NCI-H1436 (cell line): ENCODE measurements at places on chromosomes 5 and 9.

GRCh38 chr5:157354800-157355199 is 88.9 kb downstream of the CYFIP2 start:
- no peak for DNase-seq

GRCh38 chr9:109098171-109098959 is 21.4 kb downstream of the TMEM245 start:
- DNase-seq: no peak

DNA sequence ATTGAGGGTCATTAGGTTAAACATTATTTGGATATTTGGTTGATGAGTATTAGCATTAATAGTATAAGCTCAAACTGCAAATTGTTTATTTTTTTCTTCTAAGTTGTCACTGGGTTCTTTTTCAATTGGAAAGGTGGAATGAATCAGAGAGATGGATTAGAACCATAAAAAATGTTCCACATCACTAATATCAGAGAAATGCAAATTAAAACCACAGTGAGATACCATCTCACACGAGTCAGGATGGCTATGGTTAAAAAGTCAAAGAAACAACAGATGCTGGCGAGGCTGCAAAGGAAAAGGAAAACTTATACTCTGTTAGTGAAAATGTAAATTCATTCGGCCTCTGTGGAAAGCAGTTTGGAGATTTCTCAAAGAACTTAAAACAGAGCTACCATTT is 122.8 kb downstream of the CCDC192 start:
- DNase-seq: no peak

GRCh38 chr5:67725604-67726003 is 490.0 kb upstream of the PIK3R1 start:
- DNase-seq: no peak

- no peak for DNase-seq
Measured at GRCh38 chr5:143311428-143311827, 92.1 kb downstream of the NR3C1 start.

GRCh38 chr5:71887680-71888079 is 168.6 kb downstream of the CARTPT start:
- DNase-seq: peak; percentile 39

GRCh38 chr5:161600156-161600555 is 53.6 kb upstream of the GABRB2 start:
- DNase-seq: no peak

GRCh38 chr5:56833325-56833724 is 18.0 kb downstream of the MAP3K1 start:
- DNase-seq: no peak

GRCh38 chr5:6806668-6807067 is 93.4 kb downstream of the TENT4A start:
- DNase-seq: no peak

GRCh38 chr5:154394307-154394706 is 51.5 kb upstream of the SAP30L start:
- no peak for DNase-seq

- no peak for DNase-seq
Measured at GRCh38 chr9:96605328-96605727, 14.3 kb downstream of the CDC14B start.

- DNase-seq: no peak
Measured at GRCh38 chr5:122805481-122805880, 30.6 kb downstream of the SNX2 start.

DNA sequence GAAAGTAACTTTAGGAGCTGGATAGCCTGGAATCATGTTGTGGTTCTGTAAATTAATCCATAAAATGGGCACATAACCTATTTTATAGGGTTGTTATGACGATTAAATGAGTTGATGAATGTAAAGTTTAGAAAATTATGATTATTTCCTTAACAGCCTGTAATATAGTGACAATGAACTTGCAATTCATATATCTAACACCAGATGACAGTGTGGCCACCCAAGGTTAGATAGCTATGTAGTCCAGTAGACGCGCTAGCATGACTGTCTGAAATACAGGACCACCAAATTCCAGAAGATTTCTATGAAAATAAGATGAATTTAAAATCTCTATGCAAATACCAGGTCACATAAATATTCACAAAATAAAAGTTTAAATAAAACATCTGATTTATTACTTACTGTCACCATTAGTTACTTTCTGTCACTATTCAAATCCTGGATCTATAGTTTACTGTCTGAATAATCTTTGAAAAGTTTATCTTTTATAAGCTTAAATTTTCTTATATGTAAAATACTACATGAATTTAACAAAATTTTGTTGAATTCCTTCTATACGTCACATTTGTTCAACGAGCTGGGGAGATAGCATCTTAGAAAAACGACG is 26.1 kb upstream of the MACIR start:
- no peak for DNase-seq

DNA sequence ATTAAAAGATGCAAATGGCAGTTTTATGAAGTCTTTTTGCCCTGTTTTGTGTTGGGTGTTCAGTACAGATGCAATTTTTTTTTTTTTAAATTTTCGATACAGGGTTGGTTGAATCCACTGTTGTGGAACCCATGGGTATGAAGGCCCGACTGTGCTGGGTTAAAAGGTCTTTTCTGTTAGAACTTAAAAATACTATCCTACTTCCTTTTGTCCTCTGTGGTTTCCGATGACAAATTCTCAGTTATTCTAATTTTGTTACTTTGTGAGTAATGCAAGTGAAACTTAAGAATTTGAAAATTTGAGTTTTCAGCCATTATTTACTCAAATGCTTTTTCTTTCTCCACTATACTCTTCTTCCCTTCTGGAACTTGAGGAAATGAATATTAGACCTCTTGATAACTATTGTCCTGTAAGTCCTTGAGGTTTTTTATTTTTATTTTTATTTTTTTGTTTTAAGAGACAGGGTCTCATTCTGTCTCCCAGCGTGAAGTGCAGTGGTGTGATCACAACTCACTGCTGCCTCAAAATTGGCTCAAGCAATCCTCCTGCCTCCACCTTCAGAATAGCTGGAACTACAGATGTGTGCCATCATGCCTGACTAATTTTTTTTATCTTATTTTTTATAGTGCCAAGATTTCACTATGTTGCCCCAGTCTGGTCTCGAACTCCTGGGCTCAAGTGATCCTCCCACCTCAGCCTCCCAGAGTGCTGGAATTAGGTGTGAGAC is 67.5 kb downstream of the ZCCHC7 start:
- no peak for DNase-seq

DNA sequence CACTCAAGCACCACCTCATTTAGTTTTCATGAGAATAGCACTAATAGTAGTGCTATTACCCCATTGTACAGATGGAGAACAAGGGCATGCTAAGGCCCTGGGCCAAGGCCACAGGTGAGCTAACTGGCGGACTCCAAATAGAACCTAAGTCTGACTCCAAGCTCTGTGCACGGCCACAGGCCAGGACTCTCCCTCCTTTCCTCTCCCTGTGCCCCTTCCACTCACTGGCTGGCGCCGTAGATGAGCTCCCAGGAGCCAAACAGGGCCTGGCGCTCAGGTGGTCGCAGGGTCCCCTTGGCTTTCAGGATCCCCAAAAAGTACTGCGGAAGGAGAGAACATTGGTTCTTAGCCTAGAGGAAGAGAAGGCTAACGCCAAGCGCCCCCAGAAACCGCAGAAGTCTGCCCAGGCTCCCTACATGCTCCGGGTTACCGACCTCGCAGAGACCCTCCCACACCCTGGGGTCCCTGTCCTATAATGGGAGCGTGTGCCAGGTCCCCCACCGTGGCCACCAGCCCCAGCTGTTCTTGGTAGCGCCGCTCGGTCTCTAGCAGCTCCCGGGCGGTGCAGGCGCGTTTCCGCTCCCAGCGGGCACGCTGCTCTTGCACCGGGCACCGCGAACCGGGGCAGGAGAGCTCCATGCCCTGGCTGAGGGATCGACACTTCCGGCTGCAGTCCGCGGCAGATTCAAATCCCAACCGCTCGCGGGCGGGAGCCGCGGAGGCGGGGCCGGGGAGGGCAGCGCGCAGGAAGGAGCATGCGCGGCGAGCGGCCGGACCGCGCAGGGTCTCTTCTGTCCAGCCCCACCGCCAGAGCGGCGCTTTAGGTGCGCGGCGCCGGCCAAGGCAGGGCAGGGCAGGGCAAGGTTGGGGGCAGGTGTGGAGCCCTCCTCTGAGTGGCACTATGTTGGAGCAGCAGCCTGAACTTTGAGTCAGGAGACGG is at the start of gene ARHGEF39:
TSS of gene ARHGEF39 (minus strand) at position 665 of the 940 bp plus-strand sequence. CDS start at position 639, 26 bp downstream.
- peak; percentile 76 for DNase-seq

DNA sequence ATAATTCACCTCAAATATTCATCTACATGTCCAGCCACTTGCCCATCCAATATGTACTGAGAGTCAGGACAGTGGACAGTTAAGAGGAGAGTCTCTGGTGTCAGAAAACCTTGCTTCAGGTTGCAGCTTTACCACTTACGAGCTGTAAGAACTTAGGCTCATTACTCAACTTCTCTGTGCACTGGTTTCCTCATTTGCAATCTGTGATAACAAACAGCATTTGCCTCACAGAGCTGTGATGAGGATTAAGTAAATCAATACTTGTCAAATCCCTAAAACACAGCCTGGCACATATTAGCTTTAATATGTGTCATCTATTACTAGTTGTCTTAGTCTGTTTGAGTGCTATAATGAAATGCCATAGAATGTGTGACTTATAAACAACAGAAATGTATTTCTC is 8.6 kb downstream of the GOLGA1 start:
- no peak for DNase-seq

GRCh38 chr5:44987026-44987425 is 178.3 kb downstream of the MRPS30 start:
- no peak for DNase-seq

GRCh38 chr9:31355965-31356364 is 1028.5 kb upstream of the ACO1 start:
- peak; percentile 82 for DNase-seq

DNA sequence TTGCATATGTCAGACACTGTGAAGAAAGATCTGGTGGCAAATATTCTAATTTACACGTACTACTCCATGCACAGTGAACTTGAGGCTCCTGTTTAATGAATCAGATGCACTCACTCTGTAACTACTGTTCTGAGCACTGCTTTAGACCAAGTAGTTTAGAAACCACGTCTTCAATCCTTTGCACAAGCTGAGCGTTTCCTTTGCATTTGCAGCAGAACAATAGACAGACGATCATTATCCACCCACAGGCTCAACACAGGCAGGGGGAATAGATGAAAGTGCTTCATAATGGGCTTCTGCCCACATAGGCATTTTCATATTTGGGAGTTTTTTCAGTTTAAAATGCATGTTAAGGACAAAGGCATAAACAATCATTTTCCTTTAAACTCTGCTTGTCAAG is 423.3 kb upstream of the ADAMTS16 start:
- no peak for DNase-seq

DNA sequence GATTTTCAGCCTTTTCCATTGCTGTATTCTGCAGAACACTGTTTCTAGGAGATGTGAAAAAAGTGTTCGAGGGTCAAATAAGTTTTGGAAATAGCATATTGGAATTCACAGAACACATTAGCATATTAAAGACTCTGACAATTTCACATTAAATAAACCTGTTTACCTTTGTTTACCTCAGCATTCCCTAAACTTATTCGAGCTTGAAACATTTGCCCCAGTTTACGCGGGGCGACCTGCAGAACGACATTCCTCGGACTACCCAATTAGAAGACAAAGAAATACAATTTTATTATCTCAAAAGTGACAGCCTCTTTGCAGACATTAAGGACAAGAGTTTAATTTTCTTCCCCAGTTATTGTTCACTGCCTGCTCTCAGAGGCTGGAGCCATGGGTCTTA is 110.3 kb upstream of the NFIB start:
- no peak for DNase-seq

DNA sequence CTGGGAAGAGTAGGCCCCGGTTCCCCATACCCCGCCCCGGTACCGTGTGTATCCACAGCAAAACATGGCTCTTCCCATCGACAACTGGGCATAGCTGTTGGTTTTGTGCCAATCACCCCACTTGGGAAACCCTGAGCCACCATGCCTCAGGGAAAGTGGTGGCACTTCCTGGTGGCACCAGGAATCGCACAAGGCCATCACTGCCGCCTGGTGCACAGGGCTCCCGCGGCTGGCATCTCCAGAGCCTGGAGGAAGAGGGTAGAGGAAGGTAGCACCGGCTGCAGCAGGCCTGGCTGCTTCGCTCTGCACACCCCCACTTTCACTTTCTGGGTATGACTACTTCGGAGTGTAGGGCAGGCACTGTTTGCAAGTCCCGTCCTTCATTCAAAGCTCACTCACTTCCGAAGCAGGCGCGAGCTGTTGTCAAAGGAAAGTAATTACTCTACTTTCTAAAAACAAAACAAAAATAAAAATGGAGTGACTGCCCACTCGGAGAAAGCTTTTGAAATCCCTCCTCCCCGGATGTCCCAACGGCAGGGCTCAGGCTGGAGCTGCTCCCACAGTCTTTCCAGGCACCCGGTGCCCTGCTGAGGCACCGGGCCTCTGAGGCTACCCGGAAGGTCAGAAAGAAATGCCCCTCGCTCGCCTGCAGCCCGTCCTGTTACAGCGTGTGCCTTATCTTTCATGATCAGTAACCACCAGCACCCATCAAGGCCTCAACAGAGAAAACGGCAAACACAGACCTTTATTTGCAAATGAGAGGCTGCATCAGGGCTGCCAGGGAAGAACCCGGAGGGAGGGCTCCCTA is 2.0 kb downstream of the BRD3 start:
- no peak for DNase-seq

GRCh38 chr9:72800328-72800994 is 152.4 kb downstream of the ALDH1A1 start:
- no peak for DNase-seq

- DNase-seq: no peak
Measured at GRCh38 chr9:133051281-133051900, 10.4 kb upstream of the CEL start.

DNA sequence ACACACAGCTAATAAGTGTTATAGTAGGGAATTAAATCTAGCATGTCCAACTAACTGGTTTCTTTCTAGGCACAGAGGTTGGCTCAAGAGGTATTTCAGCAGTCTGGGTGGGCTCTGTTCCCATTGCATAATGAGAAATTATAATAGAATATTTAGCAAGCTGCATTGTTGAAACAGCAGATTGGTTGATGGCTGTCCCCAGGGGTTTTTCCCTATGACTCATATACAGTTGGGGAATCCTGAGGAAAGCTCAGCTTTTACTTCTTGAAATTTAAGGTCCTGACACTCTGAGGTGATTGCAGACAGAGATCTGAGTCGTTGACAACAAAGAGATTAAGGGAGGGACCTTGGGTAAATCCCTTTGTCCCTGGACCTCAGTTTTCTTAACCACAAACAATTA is 38.3 kb upstream of the TNFSF8 start:
- DNase-seq: no peak

DNA sequence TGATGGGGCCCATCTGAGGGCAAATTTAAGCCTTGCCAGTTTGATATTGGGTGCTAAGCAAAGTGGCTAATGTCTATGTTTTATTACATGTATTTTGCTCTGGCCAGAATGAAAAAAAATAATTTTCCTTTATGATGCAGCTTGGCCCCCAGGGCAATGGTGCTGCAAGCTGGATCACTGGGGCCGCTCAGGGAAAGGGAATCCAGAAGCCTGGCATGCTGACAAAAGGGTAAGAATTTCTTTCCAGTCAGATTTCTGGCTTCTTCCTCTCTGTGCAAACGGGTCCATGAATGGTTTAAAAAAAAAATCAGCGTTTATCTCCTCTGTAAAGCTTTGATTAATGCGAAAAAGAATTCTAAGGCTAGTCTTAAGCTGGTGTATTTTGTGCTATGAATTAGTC is 138.4 kb downstream of the MAPKAP1 start:
- DNase-seq: no peak
